ENCODE measurements at places on chromosomes 3 and 15.

DNA sequence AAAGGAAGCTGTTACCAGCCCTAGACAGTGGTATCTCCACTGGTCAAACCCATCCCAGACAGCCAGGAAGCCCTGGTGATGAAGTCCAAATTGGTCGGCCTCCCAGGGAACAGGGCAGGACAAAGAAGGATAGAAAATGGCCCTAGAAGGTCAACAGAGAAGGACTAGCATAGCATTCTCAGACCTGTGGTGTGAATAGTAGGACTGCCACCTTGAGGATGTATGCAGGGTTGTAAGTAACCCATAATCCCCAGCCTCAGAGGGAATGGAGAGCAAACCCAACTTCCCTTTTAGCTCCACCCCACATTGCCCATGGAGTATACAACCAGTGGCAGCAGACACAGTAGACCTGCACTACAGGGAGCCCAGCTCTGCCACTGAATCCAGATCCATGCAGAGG is 68.6 kb upstream of the EIF1B start:
- no peak for DNase-seq

DNA sequence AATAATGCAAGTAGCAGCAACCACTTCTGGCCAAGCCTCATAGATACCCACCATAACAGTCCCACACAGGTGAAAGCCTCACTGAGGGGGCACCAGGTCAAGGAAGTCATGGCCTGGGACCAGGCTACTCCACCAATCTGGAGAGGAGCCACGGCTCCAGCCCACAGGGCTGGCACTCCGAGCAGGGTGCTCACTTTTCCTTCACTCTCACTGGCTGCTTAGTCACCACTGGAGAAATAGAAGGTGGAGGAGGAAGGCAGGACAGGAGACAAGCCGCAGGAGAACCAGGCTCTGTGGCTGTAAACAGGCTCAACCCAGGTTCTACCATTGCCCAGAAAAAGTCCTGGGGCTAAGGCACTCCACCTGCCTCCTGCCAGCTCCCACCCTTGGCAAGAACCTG is 1.2 kb downstream of the USP19 start:
- DNase-seq: no peak

DNA sequence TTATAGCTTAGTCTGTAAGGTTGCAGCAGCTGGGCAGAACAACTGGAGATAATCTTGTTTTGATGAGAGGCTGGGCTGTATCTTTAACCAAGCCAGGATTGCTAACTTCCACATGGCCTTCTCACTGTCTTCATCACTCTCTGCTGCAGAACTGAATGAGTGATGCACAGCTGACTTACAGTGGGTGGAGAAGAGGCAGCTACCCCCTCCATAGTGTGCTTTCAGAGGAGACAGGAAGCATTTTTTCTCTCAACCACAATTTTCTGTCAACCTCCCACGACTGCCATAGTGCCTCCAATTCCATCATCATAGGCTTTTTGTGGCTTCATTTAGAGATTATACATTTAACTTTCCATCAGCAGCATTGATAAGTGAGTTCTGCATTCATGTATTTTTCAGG is 168.2 kb downstream of the CLSTN2 start:
- DNase-seq: no peak

- no peak for DNase-seq
Measured at GRCh38 chr3:174548841-174549623, 310.1 kb upstream of the NAALADL2 start.

DNA sequence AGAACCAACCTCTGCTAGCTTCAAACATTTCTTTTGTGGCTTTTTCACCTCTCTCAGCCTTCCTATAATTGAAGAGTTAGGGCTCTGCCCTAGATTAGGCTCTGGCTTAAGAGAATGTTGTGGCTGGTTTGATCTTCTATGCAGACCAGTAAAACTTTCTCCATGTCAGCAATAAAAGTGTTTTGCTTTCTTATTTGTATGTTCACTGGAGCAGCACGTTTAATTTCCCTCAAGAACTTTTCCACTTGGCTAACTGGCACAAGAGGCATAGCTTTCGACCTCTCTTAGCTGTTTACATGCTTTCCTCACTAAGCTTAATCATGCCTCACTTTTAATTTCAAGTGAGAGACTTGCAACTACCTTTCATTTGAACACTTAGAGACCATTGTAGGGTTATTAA is 964.7 kb downstream of the ROBO2 start:
- DNase-seq: no peak

DNA sequence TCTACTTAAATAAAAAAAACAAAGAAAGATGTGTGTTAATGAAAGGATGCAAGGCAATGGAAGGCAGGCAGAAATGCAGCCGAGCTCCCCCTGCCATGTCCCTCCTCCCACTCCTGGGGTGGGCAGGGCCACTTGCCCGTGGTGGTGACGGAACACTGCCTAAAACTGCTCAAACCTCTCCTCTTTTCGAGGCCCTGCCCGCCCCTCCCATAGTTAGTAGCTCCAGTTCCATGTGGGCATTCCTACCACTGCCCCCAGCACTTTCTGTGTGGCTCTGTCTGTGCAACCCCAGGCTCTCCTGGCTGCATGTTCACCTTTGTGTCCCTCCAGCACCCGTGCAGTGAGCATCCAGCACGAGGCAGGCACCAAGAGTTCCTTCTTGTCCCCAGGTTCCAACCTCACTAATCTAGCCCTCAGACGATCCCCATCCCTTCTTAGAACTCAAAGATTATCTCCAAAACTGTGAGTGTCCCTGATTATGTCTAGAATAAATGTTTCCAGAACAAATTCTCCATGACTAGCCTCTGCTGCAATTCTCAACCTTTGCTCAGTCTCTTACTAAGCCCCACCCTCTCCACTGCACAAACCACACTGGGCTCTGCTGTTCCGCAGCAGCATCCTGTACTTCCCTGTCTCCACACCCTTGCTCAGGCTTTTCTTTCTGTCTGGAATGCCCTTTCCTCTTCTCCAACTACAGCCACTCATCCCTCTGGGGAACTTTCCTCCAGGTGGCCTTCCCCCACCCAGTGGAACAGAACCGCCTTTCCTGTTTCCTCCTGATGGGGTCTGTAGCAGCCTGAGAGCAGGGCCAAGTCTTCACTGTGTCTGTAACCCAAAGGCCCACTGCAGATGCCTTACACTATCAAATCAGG is 32.6 kb upstream of the SPTBN5 start:
- no peak for DNase-seq

DNA sequence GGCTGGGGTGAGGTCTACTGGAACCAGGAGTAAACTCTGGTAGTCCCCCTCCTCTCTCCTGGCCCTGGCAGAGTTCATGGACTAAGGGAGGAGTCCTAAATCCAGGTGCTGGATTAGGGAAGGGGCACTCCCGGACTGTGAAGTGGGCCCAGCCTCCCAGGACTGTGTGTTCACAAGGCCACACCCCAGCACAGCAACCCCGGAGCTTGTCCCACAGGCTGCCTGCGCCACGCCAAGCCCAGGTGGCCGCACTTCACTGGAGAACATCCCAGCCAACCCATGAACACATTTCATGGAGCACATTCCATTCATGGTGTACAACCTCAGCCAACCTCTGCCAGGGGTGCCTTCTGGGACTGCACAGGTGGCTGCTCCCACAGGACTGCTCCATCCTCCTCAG is 8.2 kb downstream of the ARPIN start:
- no peak for DNase-seq

- no peak for DNase-seq
Measured at GRCh38 chr3:8563597-8563996, 62.0 kb downstream of the LMCD1 start.

- no peak for DNase-seq
Measured at GRCh38 chr3:189636048-189636447, 4.9 kb downstream of the TP63 start.

DNA sequence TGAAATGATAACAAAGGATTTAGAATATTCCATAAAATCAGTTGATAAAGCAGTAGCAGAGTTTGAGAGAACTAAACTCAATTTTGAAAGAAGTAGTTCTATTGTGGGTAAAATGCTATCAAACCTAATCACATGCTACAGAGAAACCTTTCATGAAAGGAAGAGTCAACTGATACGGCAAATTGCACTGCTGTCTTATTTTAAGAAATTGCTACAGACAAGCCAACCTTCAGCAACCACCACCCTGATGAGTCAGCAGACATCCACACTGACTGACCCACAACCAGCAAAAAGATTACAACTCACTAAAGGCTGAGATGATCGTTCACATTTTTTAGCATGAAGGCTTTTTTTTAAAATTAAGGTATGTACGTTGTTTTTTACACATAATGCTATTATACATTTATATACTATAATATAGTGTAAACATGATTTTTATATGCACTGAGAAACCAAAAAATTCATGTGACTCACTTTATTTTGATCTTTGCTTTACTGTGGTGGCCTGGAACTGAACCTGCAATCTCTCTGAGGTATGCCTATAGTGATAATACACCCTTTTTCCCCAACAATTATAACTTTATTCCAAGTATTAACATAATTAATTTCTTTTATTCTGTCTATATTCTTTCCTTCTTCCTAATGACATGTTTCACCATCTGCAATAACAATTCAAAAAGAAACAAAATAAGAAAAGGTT is 109.9 kb downstream of the TBC1D5 start:
- peak; percentile 75 for DNase-seq

DNA sequence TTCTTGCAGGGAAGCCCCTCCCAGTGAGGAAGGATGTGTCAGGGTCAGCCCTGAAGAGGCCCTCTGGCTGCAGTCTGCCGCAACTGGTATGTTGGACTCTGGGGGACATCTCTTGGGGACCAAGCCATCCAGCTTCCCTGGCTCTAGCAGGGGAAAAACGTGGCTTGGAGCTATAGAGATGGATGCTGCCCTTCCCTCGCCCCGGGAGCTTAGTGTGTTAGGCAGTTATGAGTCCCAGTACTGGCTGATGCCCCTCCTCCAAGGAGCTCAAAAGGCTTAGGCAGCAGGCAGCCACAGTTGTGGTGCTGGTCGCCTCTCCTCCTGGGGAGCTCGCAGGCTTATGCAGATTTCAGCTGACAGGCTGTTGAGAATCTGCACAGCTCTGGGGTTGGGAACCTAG is 353.1 kb upstream of the GBE1 start:
- DNase-seq: no peak

DNA sequence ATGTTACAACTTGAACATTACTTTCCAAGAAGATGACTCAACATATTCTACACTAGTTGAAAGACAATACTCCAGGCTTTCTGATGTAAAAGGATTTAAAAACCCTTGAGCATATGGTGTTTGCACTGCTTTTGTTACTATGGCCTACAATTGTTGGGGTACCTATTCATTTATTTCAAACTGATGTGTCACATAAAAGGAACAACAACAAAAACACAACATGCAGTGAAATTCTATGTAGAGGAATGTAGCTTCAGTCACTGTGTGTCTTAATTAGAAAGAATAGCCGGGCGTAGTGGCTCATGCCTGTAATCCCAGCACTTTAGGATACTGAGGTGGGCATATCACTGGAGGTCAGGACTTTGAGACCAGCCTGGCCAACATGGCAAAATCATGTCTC is 1.6 kb downstream of the SPATA16 start:
- no peak for DNase-seq

DNA sequence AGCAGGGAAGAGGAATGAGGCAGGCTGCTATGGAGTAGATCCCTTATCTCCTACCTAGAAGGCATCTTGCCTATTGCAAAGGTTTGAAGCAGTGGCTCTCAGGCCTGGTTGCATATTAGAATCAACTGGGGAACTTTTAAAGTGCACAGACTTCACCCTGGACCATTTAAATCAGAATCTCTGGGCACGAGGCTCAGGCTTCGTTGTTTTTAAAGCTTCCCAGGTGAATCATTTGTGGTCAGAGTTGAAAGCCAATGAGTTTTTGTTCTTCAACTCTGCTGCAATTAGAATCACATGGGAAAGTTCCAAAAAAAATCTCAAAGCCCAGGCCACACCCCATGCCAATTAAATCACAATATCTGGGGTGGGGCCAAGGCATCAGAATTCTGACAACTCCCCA is 773.1 kb downstream of the AGBL1 start:
- DNase-seq: no peak

GRCh38 chr3:165393461-165393860 is 197.3 kb upstream of the SLITRK3 start:
- DNase-seq: no peak

- DNase-seq: no peak
Measured at GRCh38 chr3:66490214-66490613, 10.6 kb downstream of the LRIG1 start.

DNA sequence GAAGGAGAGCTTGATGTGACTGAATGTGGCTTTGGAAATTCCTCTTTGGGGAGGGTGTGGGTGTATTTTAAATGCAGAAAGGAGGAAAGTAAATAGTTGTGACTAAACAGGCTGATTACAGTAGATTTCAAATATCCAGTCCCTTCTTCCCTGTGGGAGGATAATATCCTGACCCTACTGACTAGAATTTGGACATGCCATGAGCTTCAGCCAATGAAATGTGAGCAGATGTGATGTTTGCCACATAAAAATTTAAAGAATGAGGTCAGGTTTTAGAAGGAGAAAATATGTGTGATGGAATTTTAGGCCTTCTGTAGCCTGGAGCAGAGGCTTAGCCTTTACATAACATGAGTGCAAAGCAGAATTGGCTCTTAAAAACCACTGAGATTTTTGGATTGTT is 1218.9 kb downstream of the ROBO2 start:
- DNase-seq: no peak

GRCh38 chr15:64438653-64439447 is 21.5 kb upstream of the ZNF609 start:
- DNase-seq: no peak

GRCh38 chr3:178562947-178563232 is 26.7 kb downstream of the KCNMB2 start:
- DNase-seq: no peak

- DNase-seq: no peak
Measured at GRCh38 chr3:54073386-54073785, 49.0 kb upstream of the CACNA2D3 start.

DNA sequence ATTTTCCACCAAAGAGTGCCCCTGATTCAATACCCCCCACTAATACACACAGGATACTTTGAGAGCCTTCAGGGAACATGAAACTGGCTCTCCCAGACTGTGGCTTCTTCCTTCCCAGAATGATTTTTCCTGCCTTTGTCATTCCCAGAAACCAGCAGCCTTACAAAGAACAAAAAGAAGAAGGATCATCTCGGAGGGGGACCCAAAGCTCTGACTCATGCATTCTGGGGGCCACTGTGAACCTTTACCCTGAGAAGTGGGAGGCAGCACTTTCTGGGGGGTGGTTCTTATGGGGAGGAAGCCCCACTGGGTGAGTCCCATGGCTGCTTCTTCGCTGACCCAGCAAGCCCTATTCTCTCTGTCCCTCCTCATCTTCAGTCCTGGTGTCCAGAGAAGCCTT is 44.7 kb upstream of the RAD18 start:
- no peak for DNase-seq

DNA sequence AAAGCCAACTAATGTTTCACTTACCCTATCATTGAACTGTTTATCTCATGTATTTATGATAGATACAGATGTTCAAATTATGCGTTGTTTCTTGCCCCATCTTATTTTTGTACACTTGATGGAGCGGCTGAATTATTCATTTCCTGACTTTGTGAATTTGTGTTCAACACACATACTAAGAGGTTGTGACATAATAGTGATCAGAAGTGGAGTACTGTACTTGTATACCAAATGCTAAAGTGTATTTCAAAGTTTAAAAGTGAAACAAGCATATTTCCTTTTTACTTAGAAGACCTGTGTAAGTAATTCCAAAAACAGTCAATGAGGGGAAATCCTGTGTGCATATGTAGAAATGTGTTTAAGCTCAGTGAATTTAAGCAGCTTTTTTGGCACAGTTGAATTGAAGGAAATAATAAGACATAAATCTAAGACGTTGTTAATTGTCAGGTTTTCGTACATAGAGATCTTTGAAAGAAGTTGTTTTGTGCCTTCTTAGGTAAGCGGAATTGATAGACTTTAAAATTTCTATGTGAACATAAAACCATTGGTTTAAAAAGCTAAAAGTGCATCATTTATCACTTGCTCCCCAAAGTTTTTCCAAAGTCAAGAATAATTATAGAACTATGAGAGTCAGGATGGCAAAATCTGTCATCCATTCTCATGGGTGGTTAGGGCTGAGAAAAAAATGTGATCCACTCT is 1.9 kb downstream of the NFKBIZ start:
- no peak for DNase-seq
